ENCODE measurements at places on chromosomes 16 and 17.

- DNase-seq, result peak; percentile 71
Measured at GRCh38 chr17:83174362-83175118, 95.1 kb downstream of the METRNL start.

GRCh38 chr16:84082110-84082509, 34.6 kb downstream of the MBTPS1 start:
- DNase-seq, result no peak

GRCh38 chr16:5396880-5397279, 299.3 kb upstream of the EEF2KMT start:
- DNase-seq, result no peak

DNA sequence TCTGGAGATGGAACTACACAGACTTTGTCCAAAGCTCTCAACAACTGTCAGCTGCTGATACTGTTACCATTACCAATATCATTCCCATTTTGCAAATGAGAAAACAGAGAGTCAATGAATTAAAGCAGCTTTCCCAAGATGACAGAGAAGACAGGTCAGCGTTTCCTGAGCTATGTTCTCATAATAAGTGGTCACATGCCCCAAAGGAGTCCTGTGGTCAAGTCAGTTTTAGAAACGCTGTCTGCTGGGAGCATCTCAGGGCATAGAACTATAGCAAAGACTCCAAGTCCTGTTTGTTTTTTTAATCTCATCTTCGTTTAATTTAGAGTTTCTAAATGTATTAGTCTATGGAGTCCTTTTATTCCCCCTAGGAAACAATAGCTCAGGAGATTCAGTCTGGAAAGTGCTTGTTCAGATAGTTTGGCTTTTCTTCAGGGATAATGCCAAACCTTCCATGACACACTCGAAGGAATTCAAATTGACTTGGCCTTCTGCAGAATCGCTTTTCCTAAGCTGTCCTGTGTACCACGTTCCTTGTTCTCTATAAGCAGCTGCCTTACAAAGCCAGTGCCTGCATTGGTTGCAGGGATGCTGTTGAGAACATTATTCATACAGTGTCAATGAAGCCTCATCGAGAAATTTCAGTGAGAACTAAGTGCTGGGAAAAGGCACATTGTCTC, 12.1 kb downstream of the CCDC42 start:
- DNase-seq, result peak; percentile 40

DNA sequence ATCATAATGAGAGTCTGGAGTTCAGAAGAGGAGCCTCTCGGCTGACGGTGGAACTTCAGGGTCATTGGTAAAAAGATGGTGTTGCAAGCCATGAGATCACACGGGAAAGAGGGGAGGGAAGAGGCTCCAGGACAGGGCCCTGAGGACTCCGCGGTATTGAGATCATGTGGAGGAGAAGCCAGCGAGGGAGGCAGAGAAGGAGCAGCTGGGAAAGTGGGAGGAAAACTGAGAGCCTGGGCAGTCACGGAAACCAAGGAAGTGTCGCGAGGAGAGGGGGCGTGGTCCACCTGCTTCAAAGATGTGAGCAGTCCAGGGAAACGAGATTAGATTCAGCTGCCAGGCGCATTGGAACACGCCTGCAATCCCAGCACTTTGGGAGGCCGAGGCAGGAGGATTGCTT, 27.7 kb upstream of the SBK1 start:
- peak; percentile 23 for DNase-seq

DNA sequence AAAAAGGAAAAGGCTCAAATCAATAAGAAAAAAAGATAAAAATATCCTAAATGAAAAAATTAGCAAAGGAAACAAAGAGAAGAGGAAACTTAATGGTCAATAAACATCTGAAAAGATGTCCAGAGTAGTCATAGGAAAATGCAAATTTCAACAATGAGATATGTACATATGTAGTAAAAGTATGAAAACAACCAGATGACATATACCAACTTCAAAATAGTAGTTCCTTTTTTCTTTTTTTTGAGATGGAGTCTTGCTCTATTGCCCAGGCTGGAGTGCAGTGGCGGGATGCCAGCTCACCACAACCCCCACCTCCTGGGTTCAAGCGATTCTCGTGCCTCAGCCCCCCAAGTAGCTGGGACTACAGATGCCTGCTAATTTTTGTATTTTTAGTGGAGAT, 21.7 kb upstream of the NFAT5 start:
- no peak for DNase-seq

- DNase-seq, result no peak
Measured at GRCh38 chr17:44584443-44584842, 27.2 kb downstream of the FZD2 start.

GRCh38 chr16:3573146-3573815, 3.9 kb downstream of the NLRC3 start:
- DNase-seq, result no peak

DNA sequence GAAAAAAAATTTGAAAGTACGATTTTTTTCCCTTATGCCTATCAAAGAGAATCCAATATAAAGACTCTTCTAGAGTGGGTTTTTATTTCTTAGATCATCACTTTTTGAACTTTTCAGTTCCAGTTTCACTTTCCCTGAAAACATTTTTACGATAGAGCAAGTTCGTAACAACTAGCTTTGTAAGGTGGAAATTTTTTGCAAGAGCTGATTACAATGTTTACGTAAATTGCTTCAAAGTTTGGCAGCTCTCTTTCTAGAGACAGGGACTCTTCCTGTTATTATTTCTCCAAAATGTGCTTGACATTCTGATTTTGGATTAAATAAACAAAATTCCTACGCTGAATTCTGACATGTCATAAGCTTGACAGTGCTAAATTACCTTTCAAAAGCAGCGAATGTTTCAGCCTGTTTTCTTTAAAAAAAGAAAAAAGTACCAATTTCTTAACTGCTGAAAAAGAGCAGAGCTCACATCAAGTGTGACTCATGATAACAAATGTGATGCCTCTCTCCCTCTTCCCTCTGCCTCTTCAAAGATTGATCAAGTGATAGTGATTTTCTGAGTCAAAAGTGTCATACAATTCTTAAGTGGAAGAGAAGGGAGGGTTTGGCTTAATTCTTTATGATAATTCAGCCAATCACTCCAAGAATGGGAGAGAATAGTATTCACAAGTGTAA, 175.2 kb downstream of the KCNJ2 start:
- peak; percentile 58 for DNase-seq

- DNase-seq, result peak; percentile 96
Measured at GRCh38 chr17:37483311-37484039, 6.2 kb upstream of the DUSP14 start.

DNA sequence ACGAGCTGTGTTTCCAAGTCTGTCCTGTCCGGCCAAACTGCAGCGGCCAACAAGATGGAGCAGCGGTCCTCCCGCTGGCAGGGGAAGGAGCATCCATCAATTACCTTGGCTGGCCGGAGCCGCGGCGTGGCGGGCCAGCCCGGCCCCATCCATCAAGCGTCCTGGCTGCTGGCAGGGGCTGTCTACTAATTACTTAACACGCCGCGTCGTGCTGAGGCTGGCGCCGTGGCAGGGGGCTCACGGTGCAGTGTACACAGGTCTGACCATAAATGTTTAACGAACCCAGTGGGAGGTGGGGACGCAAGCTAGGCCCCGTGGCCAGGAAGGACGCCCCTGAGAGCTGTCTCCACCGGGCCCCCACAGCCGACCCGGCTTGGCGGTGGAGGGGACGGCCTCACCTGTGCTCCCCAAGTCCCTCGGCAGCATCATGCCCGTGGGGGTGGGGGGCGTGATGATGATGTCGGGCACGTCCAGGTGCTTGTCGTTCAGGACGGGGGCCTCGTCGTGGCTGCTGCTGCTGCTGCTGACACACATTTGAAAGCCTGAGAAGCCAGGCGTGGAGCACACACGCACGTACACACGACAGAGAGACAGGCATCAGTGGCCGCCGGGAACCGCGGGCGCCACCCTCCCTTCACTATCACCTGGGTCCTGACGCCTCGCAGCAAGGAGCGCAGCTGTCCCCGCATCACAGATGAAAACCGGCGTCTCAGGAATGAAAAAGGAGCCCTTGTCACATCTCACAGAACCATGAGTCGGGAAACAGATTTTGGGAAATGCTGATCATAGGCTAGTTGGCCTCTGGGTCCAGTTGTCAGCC, 21.2 kb upstream of the GINS2 start:
- DNase-seq, result no peak

DNA sequence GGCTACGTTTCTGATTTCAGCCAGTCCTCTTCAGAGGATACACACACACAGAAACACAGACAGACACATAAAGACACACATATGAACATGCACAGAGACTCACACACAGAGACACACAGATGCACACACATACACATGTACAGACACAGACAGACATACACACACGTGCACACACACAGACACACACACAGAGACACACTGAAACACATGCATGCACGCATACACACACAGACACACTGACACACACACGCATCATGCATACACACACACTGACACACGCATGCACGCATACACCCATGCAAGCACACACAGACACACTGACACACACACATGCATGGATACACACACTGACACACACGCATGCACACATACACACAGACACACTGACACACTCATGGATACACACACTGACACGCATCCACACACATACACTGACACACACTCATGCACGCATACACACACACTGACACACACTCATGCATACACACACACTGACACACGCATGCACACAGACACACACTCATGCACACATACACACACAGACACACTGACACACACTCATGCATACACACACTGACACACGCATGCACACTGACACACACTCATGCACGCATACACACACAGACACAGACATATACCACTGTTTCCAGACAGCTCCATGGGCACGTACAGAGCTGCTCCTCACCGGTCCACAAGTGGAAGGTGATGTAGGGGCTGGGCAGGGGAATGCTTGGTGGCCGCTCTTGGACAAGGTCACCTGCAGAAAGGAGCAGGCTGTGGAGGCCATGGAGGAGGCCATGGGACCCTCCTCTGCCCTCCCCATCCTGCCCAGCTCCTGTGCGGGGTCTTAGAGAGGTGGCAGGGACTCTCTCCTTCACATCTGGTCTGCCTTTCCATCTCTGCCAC, 30.1 kb upstream of the MFSD6L start:
- DNase-seq, result no peak

GRCh38 chr17:79542718-79543117, 68.1 kb downstream of the RBFOX3 start:
- no peak for DNase-seq

DNA sequence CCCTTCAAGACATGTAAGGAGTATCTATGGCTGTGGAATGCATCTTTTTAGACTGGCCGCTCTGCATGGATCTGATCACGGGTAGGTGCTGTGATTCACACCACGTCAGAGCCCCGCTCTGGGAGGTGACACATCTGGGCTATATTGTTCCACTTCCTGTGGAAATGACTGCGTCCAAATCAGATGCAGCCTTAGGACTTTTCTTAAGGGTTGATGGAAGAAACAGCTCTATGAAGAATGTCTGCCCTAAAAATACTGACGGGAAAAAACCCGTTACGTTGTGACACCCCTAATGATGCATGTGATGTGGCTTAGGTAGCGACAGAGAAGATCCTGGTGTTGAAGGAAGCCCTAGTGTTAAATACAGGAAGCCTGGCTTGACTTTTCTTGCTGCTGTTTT, 12.2 kb downstream of the BANP start:
- DNase-seq, result peak; percentile 83

DNA sequence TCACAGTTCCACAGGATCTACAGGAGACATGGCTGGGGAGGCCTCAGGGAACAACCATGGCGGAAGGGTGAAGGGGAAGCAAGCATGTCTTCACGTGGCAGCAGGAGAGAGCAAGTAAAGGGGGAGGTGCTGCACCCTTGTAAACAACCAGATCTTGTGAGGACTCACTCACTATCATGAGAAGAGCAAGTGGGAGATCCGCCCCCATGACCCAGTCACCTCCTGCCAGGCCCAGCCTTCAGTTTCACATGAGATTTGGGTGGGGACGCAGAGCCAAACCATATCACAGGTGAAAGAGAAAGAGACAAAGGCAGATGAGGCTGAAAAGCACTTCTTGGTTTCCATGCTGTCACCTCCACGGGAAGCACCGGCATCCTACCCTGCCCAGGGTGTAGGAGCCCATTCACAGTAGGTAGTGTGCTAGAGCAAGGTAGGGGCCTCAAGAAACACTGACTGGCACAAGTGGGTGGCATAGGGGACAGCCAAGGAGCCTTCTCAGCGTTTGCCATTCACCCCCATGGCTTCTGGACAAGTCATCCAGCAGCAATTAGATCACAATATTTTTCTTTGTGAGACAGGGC, 6.6 kb downstream of the NARF start:
- DNase-seq, result no peak

GRCh38 chr16:54241525-54241924, 45.1 kb downstream of the IRX3 start:
- DNase-seq, result no peak

DNA sequence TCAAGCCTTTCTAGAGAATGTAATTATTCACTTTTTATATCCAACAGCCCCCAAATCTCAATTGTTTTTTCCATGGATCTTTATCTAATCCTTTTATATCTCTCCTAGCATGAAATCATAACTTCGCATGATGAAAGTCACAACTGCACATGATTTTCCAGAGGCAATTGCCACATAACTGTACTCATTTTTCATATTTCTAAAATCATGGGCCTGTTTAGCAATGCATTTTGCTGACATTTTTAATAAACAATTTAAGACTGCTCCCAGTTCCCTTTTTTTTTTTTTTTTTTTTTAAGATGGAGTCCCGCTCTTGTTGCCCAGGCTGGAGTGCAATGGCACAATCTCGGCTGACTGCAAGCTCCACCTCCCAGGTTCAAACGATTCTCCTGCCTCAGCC, 83.5 kb downstream of the VMP1 start:
- no peak for DNase-seq

- DNase-seq, result no peak
Measured at GRCh38 chr17:42673266-42673884, 3.4 kb downstream of the PLEKHH3 start.

DNA sequence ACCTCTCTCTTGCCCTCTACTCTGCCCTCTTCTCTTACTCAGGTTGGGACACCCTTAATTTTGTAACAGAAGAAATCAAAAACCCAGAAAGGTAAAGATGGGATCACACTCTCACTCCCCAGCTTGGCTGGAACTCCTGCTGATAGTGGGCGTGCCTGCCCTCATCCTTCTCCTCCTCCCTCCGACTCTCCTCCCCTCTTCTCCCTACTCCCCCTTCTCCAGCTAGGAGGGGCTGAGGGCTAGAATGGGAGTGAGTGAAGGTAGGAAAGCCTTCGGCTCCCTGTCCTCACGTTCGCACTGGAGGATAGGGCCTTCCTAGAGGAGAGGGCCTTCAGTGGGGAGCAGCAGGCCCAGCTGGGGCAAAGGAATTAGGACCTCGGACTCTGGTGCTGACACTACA, 20.3 kb downstream of the SLC7A6OS start:
- no peak for DNase-seq

DNA sequence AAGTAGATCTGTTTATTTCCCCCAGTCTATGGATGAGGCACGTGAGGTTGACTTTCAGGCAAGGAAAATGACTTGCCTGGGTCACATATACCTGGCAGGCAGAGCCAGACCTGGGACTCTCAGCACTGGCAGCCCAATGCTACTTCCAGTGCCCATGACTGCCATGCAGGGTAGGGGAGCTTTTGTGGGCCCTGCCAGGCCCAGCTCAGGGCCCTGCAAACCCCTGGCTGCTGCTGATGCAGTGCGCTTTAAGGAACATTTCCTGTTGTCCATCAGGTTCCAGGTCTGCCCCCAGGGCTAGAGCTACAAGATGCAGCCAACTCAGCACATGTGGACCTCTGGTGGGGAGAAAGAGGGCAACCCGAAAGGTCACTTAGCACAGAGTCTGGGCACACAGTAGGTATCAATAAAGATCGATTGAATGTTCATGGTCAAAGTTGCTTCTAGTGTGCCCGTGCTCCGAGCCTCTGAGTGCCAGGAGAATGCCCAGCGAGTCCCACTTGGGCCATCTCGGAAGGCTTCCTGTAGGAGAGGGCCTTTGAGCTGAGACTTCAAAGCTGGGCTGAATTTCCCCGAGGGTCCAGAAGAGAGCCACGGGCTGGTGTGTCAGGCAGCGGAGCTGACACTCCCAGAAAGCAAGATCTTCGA, 513 bp upstream of the TBX21 start:
- DNase-seq, result no peak
